NCI-H2081 (cell line): ENCODE measurements at places on chromosomes 6 and 20.

DNA sequence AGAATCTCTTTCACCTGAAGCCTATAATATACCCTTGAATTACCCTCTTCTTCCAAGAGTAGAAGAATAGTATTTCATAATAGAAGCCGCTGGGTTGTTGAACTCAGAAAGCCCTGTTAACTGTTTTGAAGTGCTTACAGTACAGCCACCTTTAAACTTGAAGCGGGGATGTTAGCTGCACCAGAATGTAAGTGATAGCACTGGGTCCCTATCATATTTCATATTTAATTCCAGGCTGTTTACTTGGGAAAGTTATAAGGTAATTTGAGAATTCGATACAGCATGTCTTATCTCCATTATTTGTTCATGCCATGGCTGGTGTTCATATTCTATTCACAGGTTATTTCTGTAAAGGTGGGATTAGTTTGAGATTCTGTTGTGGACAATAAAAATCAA lies 63.5 kb upstream of the VSTM2L start:
- no peak for DNase-seq

GRCh38 chr6:168182366-168182765 lies 103.4 kb upstream of the FRMD1 start:
- no peak for DNase-seq

DNA sequence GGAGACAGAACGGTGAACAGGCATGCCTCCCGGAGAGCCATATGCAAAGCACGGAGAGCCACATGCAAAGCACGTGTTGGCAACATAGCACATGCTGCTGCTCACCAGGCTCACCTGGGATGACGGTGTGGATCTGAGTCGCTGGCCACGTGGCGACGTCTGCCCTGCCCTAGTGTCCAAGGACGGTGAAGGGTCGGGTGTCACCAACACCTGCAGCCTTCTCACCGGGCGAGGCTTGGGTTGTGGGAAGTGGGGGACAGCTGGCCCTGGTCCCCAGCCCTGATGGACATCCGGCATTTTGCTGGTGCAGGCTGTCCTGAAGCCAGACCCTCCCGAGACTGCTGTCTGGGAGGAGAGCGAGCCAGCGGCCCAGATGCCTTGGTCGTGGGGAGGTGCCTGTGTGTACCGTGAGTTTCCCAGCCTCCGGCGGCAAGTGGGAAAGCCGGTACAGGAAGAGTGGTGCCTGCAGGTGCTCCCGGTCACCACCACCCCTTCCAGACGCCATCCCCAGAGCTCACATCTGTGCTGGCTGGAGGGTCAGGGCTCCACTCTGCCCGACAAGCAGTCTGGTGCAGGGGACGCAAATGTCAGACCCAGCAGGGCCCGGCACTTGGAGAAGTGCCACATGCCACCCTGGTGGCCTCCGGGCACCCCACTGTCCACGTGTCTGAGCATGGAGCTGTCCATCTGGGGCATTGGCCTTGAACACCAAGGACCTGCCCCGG lies 5.9 kb upstream of the ADRM1 start:
- DNase-seq = no peak

- no peak for DNase-seq
These were observed 17.5 kb upstream of the DSP start for GRCh38 chr6:7523922-7524321.

DNA sequence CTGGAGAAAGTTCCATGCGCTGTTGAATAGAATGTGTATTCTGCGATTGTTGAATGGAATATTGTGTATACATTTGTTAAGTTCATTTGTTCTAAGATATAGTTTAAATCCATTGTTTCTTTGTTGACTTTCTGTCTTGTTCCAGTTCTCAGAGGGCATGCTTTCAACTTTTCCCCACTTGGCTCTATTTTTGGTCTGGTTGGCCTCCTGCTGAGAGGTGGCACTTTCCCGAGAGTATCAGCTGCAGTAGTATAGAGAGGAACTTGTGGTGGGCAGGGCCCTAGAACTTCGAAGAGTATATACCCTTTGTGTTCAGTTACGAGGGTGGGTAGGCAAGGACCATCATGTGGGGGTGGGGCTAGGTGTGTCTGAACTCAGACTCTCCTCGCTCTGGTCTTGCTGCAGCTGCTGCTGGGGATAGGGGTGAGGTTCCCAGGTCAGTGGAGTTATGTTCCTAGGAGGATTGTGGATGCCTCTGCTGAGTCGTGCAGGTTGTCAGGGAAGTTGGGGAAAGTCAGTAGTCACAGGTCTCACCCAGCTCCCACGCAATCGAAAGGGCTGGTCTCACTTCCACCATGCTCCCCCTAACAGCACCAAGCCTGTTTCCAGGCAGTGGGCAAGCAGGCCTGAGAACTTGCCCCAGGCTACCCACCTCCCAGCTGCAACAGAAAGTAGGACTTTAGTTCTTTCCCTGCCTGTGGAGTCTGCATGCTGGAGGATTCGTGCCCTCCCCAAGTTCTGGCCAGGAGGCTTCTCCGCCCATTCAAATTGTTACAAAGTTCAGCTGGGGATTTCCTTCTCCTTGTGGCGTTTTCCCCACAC lies 118.9 kb upstream of the SSTR4 start:
- no peak for DNase-seq

- no peak for DNase-seq
These were observed 66.8 kb downstream of the CDC40 start for GRCh38 chr6:110246900-110247546.

GRCh38 chr6:127176146-127176545 lies 57.7 kb downstream of the RSPO3 start:
- no peak for DNase-seq

DNA sequence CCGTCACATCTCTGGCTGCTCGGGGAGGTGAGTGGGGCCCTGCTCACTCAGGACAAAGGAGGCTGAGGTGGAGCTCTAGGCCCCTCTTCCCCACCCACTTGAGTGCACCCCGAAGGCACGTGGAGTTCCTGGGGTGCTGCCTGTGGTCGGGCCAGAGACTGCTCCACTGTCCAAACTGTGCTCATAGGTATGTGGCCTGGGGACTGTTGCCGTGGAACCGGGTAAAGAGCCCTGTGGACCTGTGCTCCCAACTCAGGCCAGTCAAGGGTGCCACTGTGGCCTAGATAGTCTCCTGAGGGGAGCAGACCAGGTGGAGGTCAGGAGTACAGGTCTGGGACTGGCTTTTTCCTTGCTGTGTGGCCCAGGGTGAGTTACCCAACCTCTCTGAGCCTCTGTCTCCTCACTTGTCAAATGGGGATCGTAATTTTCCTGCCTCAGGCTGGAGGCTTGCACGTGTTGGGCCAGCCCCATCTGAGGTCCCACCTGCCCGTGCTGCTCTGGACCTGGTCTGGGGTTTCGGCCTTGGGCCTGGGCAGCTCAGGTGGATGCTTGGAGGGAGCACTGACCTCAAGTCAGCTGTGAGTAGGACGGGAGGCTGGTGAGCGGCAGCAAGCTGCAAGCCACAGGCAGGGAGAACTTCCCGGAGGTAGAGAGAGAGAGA lies 12.4 kb upstream of the NPBWR2 start:
- DNase-seq = no peak

- no peak for DNase-seq
These were observed 36.8 kb upstream of the SAMD3 start for GRCh38 chr6:130259557-130259956.

GRCh38 chr6:130773860-130774259 lies 53.3 kb upstream of the SMLR1 start:
- DNase-seq = no peak

DNA sequence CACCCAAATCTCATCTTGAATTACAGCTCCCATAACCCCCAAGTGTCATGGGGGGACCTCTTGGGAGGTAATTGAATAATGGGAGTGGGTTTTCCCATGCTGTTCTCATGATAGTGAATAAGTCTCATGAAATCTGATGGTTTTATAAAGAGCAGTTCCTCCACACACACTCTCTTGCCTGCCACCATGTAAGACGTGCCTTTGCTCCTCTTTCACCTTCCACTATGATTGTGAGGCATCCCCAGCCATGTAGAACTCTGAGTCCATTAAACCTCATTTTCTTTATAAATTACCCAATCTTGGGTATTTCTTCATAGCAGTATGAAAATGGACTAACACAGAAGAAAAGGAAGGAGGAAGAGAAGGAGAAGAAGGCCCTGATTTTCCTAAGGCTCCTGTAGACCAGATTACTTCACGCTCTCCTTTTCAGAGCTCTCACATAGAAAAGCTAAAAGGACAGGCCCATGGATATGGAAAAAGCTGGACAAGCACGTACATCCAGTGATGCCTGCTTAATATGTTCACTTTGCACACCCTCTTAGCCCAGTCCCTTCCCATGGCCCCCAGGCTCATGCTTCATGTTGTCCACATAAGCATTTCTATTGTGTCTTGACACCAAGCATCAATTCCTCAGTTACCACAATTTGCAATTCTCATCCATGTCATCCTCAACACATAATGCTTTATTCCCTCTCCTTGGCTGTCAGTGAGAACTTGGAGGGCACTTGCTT lies 354.8 kb downstream of the CD83 start:
- no peak for DNase-seq

GRCh38 chr6:142223938-142224337 lies 76.9 kb downstream of the VTA1 start:
- DNase-seq = no peak

- no peak for DNase-seq
These were observed 5.8 kb upstream of the SIM1 start for GRCh38 chr6:100470422-100471120.

DNA sequence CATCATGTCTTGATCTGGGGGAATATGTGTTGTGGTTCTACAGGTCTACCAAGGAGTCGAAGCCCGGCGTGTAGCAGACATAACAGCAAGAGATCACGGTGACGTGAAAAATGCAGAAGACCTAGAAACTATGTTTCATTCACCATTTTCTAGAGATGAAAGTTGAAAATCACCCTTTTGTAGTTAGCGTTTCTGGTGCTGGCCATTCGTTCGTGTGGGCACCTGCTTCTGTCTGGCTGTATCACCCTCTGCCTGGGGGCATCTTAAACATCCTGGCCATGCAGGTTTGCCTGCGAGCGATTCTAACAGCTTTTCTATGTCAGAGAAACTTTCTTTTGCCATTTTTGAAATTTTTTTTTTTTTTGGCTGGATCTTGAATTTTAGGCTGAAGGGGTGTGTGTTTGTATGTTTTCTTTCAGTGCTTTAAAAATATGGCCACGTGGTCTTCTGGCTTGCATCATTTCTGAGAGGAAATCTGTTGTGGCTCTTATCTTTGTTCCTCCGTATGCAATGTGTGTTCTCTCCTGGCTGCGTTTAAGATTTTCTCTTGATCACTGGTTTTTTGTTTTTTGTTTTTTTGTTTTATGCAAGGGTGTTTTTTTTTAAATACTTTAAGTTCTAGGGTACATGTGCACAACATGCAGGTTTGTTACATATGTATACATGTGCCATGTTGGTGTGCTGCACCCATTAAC lies 226.7 kb downstream of the CDH4 start:
- DNase-seq = no peak

DNA sequence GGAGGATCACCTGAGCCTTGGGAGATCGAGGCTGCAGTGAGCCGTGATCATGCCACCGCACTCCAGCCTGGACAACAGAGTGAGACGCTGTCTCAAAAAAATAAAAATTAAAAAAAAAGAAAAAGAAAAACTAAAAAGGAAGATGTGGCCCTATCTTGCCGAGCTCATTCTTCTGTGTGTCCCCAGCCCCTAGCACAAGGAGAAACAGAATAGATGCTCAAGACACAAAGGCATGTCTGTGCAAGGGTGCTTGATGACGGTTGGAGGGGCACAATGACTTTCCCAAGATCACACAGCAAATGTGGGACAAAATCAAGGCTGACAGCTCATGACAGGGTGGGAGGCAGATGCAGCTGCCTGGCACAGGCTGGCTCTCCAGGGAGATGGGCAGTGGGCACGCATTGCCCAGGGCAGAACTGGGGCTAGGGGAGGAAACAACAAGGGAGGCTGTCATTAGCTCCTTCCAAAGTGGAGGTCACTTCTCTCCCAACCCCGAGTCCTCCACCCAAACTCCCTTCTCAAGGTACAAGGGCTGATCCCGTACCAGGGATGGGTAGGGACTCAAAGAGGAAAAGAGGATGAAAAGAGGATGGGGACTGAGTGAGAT lies 775 bp upstream of the NRSN2 start:
- DNase-seq = no peak

- DNase-seq = no peak
These were observed 106.5 kb upstream of the GMDS start for GRCh38 chr6:2351807-2352431.

DNA sequence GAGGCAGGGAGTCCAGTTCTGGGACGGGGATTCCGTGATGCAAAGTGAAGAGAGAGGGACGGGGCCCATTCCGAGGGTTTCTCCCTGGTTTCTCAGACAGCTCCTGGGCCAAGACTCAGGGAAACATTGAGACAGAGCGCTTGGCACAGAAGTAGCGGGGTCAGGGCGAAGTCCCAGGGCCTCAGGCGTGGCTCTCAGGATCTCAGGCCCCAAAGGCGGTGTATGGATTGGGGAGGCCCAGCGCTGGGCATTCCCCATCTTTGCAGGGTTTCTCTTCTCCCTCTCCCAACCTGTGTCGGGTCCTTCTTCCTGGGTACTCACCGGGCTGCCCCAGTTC lies 35.9 kb upstream of the HLA-G start:
- DNase-seq = no peak

DNA sequence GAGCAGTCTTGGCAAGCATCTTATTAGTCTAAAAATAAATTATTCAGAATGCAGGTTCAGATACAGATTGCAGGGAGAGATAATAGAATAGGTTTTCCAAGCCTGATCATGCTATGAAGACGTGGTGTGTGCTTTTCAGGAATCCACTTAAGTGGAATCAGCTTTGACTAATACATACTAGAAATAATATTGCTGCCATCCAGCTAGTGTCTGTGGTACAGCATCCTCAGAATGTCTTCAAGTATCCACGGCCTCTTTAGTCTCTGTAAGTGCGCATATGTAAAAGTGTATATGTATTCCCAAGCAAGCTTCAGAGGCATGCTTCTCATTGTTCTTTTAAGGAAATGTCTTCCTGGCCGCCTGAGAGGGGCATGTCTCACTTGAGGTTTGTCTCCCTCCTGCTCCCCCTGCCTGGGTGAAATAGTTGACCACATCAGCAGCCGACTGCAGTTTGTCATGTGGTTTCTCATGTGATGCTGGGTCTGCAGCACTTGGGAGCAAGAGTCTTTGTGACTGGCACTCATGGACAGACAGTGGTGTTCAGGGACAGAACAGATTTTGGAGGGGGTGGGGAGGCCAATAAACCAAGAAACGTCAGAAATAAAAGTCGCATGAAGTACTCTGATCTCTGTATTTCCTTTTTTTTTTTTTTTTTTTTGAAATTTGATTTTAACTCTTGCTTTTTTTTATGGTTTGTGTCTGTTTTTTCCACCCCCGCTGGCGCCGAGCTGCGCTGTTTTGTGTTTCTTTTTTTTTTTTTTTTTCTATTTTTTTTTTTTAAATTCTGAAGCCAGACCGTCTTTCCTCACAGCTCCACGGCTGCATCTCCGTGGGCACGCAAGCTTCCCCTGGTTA lies 150.8 kb downstream of the PRL start:
- DNase-seq = no peak

DNA sequence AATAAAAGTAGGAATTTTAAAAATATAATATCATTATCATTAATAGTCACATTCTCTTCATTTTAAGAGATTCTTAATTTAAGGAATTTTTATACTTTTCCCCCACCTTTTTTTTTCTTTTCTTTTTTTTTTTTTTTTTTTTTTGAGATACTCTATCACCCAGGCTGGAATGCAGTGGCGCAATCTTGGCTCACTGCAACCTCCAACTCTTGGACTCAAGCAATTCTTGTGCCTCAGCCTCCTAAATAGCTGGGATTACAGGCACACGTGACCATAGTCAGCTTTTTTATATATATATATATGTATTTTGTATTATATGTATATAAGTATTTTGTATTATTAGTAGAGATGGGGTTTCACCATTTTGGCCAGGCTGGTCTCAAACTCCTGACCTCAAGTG lies 457.7 kb downstream of the CDKAL1 start:
- no peak for DNase-seq

- no peak for DNase-seq
These were observed 58.4 kb downstream of the TRERF1 start for GRCh38 chr6:42393339-42393738.

- no peak for DNase-seq
These were observed 175.6 kb downstream of the BMP7 start for GRCh38 chr20:57090590-57091560.
